ENCODE measurements at places on chromosomes 13 and 19.
A peak's percentile ranks its signal among the peaks of the same experiment; 100 is the strongest.

DNA sequence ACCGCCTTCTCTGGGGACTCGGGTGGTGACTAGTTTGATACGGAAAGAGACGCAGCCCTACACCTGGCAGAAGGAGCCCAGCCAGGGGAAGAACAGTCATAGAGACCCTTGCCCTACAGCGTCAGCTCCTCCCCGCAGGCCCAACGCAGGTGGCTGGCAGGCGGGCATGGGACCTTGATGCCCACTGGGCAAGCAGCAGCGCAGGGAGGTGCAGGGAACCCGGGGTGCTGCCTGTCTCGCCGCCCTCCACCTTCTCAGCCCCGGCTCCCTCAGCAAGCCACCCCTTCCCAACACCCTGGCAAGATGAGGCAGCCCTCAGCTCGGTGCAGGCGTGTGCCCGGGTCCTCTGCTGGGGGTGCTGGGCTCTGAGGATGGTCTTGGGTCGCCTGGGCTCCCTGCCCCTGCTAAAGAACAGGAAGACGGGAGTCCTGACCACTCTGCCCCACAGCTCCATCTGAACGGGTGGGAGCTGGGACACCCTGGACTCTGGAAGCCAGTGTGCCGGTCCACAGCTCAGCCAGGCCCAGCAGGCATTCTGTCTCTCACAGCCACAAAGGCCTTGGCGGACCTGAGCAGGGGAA, 9.0 kb downstream of the MIER2 start:
- no peak for DNase-seq

GRCh38 chr13:41554626-41555386, 97.5 kb downstream of the RGCC start:
- peak; percentile 60 for DNase-seq

DNA sequence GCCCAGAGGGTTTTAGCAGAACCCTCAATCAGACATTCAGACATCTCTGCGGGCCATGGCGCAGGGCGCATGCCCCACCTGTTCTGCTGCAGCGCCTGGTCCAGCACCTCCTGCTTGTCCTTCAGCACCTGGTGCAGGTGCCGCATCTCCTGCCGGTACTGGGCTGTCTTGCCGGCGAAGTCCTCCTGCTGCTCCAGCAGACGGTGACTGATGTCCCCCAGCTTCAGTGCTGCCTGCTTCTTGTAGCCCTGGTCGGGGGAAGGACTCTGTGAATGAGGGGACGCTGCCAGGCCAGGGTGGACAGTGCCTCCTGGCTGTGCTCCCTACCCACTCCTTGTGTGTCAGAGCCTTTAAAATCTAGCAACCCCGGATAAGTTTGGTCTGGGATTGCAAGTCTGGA, 12.2 kb upstream of the SLC7A9 start:
- DNase-seq = no peak

DNA sequence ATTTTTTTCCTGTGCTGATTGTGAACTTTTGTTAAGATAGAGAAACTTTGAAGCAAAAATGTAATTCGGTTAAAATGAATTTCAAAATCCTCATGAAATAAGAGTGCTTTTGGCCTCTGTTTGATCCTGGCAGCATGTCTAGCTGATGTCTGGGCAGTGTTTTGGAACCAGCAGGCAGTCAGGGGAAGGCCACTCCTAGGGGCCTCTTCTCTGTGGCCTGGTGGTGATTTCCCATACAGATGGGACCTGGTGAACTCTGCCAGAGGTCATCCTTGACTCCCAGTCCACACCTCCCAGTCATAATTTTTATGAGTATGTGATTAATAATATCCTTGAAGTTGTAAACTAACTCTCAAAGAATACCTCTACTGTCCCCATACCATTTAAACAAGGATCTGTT, 226.6 kb downstream of the PCCA start:
- no peak for DNase-seq

- no peak for DNase-seq
These were observed 25.4 kb upstream of the AKAP11 start for GRCh38 chr13:42246541-42246940.

DNA sequence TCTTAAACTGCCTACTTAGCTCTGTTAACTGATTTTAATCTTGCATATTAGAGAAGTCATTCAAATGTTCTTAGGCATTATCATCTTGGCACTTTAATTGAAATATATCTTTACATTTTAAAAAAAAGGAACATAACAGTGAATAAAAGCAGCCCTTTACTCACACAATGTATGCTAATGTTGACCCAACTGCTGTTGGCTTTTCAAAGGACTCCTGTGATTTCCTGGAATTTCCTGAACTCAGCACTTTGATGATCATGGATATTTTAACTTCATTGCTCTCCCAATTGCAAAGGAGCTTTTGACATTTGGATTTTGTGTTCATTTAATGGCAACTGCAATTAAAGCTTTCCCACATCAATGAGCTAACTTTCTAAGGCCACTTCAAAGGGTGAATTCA, 1230.3 kb downstream of the DIAPH3 start:
- DNase-seq = no peak

DNA sequence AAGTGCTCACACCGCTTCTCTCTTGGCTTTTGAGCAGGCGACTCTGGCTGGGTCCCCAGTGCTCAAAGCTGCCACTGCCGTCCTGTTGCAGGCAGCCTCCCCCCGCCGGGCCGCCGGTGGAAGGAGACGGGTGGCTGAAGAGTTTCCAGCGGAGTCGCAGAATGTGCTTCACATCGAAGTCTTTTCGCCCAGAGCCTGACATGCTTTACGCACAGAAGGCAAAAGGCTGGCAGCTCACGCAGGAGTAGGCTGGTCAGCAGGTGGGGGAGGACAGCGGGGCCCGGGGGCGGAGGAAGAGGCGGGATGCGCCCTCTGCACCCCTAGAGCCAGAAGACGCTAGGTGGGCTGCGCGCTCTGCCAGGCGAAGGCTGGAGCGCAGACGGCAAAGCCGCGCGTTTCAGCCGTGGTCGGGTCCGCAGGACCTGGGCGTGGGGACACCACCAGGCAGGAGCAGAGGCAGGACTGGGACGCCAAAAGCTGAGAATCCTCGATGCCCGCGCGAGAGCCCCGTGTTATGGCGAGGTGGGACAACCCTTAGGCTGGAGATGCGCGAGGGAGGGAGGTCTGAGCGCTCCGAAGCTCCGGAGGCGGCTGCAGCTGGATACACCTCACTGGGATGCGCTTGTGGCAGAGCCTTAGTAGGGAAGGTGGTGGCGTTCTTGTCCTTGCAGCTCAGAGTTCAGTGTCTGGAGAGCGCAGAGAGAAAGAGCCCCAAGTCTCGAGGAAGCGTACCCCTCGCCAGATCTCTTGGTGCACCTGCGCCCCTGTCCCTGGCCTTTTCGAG, at the start of gene ATXN8OS:
Gene ATXN8OS, plus strand, starts transcription at position 329 of the 784 bp plus-strand sequence.
- DNase-seq = no peak

DNA sequence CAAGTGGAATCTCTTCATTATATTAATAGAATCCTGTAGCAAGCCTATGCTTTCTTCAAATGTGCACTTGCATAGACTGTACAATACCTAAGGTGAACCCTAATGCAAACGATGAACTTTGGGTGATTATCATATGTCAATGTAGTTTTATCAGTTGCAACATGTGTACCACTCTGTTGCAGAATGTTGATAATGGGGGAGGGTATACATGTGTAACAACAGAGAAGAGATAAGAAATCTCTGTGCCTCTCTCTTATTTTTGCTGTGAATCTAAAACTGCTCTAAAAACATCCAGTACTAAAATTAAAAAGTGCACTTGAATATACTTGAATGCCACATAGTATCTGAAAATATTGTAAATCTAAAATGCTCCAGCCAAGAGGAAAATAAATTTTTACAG, 820.8 kb upstream of the MIR17HG start:
- DNase-seq = no peak

DNA sequence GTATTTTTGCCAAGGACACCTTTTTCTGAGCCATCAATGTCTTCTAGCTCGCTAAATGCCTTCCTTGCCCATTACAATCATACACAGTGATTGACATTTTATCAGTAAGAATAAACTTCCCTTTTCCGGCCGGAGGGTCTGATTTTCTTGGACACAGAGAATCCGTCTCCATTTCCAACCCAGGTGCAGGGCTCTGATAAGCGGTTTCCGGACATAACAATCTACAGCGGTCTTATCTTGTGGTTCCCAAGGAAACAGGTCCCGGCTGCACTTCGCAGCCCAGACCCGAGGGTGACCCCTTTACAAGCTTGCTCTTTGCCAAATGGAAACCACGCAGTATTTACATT, 5.1 kb upstream of the ZNF77 start:
- no peak for DNase-seq

DNA sequence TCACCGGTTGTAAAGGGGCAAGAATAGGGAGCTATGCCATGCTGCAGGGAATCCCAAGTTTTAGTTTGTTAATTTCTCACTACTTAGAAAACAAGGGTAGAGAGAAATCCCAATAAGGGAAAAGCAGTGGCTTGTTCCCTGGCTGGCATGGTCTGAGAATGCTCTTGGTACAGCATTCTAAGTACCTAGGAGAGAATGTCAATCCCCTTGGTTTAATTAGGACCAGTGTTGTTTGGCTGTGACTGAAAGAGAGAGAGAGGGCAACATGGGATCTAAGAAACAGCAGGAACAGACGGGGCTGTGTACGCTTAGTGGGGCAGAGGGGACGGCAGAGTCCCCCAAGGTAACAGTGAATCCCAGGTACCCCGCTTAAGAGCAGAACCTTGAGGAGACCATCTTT, 228.8 kb downstream of the PCDH9 start:
- no peak for DNase-seq

DNA sequence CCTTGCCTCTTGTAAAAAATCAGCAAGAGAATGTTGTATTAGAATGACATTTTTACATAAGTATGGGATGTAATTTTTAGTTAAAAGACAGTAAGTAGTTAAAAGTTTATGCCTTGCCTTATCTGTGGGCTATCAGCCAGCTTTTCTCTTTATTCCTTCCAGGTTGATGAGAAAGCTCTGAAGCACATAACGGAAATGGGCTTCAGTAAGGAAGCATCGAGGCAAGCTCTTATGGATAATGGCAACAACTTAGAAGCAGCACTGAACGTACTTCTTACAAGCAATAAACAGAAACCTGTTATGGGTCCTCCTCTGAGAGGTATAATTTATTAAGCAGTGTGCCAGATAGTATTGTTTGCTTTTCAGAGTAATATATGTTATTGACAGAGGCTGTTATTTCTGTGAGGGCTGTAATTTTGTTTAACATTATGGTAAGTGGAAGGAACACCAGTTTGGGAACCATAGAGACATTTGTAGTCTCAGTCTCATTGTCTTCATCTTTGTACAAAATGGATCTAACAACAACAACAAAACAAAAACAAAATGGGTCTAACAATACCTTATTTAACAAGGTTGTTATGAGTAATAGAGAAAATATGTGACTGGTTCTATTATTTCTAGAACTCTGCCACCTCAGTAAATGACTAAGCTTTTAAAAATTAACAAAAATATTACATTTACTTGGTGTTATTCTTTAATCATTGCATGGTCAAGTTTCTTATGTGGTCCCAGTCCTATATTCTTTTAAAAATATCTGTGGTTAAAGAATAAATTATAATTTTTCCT, 112.8 kb downstream of the TDRD3 start:
- no peak for DNase-seq

DNA sequence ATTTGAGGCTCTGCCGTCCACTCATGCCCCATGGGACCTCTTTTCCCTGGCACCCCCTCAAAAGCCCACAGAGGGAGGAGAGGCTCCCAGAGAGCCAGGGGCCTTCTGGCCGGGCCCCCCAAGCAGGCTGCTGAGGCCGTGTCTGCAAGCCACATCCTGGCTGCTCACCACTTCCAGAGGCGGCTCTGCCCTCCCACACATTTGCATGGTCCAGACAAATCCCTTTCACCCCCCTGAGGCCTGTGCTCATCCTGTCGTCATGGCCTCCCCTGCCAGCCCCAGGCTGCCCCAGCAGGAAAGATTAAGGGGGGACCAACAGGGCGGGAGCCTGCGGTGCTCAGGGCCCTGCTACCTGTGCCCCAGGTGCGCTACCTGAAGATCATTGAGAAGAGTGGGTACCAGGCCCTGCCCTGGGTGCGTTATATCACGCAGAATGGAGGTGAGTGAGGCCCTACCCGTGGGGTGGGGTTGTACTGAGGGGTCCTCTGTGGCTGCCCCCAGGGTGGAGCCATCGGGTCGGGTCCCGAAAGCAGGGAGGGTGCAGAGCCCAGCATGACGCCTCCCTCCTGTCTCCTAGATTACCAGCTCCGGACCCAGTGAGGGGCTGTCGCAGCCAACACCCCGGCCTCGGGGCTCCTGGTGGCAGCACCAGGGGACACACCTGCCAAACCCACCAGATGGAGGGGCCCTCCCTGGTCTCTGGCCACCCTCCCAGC, 36.3 kb downstream of the AP1M1 start:
- no peak for DNase-seq

GRCh38 chr19:48398375-48399235, 5.1 kb downstream of the GRIN2D start:
- DNase-seq = peak; percentile 85

- DNase-seq = no peak
These were observed 805 bp downstream of the ZNF784 start for GRCh38 chr19:55623561-55623960.
